ENCODE measurements at places on chromosomes 2 and 18.

- DNase-seq: no peak
Measured at GRCh38 chr2:226489775-226490541, 309.7 kb downstream of the IRS1 start.

DNA sequence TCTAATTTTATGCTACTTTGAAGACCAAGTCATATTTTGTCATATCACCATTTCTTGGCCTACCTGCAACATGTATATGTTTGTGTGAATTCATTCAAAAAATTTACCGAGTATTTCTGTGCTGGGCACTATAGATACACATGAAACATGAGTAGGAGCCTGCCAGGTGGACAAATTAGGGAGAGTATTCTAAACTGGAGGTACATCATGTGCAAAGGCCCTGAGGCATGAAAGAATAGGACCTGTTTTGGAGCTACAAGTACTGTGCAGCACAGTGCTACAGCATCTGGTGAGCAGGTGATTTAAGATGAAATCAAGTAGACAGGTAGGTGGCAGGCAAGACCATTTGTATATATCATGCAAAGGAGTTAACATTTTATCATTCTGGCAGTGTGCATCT is 152.9 kb downstream of the MYO3B start:
- no peak for DNase-seq

DNA sequence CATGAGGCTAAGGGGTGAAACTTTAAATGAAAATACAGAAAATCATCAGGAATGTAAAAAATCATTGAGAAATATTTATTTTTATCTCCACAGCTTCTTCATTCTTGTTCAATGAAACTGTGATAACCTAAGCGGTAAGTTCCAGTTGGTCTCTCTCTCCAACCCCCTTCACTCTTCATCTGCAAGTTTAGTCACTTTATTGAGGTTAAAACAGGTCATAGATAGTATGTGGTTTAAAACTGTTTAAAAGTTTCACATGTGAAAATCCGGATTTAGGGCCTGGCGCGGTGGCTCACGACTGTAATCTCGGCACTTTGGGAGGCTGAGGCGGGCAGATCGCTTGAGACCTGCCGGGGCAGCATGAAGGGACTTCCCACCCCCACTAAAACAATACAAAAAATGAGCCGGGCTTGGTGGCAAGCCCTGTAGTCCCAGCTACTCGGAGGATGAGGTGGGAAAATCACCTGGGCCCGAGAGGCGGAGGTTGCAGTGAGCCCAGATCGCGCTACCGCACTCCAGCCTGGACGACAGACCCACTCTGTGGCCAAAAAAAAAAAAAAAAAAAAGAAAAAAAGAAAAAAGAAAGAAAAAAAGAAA is 1.6 kb upstream of the PHLPP1 start:
- DNase-seq: no peak

- DNase-seq: no peak
Measured at GRCh38 chr2:33577084-33577483, 22.0 kb downstream of the FAM98A start.

GRCh38 chr2:143526498-143526897 is 397.3 kb downstream of the ARHGAP15 start:
- no peak for DNase-seq
